ENCODE measurements at places on chromosomes 2 and 18.
A peak's percentile ranks its signal among the peaks of the same experiment; 100 is the strongest.

DNA sequence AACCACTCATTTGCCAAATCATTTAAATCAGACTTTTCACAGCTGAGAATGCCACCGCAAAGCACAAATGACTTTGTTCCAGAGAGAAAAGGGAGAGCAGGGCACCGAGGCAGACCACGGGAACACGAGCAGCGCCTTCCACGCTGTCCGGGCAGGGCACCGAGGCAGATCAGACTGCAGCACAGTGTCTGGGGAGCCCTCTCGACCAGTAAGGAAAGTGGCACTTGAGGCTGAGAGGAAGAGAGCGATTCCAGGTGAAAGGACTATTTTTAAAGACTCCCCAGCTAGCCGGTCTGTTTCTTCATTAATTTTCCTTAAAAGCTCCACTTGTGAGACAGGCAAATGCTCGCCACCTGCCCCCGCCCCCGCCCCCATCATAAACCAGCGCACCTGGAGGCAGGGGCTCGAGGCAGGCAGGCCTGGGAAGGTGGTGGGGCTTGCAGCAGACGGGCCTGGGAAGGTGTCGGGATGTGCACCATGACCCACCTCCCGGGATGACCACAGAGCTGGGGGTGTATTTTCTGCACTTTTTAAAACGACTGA lies 80.9 kb upstream of the CTDP1 start:
- no peak for DNase-seq

- DNase-seq: no peak
Observed at GRCh38 chr18:35729991-35730668, 148.6 kb downstream of the GALNT1 start.

DNA sequence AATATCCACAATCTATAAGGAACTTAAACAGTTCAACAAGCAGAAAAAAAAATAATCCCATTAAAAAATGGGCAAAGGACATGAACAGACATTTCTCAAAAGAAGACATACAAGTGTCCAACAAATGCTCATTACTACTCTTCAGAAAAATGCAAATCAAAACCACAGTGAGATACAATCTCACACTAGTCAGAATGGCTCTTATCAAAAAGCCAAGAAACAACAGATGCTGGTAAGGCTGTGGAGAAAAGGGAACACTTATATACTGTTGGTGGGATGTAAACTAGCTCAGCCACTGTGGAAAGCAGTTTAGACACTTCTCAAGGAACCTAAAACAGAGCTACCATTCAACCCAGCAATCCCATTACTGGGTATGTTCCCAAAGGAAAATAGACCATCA lies 7.2 kb upstream of the CRYGB start:
- no peak for DNase-seq

- DNase-seq: no peak
Observed at GRCh38 chr2:9380702-9381628, 42.4 kb downstream of the ITGB1BP1 start.

DNA sequence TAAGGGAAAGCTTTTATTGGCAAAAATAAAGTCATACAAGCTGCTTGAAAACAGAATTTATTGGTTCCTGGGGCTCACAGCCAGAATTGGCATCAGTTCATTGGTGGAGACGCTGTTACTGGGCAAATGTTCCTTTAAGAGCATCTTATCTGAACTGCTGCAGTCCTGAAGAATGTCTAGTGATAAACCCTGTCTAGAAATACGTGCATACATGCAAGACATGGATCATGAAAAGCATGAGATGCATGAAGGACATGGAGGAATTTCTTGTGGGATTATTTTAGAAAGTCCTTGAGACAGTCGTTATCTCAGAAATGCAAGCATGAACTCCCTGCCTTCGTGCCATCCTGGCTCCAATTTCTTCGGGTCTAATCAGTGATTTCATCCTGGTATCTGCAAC lies 32.5 kb upstream of the FHOD3 start:
- DNase-seq: no peak

DNA sequence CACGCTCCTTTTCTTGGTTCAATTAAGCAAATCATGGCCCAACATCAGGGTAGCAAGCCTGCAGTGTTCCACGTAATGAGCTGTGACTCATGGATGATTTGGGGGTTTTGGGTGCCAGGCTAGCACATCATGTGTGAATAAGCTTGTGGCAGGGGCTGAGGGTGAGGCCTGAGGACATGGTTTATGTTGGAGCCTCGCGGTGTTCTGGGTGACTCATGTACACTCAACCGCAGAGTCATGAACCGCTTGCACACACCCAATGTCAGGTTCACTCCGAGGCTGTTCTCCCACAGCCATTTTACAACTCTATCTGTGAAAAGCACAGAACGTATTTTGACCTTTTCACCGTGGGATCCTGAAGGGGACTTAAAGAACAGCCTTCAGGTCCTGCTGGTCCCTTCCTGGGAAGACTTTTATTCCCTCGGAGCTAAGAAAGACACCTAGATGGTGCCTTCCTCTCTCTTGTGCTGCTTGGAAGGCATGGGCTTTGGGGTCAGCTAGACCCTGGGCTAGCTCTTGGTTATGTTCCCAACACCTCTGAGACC lies 139.9 kb upstream of the ZEB2 start:
- no peak for DNase-seq

GRCh38 chr2:63789338-63790020 lies 52.2 kb upstream of the UGP2 start:
- no peak for DNase-seq

DNA sequence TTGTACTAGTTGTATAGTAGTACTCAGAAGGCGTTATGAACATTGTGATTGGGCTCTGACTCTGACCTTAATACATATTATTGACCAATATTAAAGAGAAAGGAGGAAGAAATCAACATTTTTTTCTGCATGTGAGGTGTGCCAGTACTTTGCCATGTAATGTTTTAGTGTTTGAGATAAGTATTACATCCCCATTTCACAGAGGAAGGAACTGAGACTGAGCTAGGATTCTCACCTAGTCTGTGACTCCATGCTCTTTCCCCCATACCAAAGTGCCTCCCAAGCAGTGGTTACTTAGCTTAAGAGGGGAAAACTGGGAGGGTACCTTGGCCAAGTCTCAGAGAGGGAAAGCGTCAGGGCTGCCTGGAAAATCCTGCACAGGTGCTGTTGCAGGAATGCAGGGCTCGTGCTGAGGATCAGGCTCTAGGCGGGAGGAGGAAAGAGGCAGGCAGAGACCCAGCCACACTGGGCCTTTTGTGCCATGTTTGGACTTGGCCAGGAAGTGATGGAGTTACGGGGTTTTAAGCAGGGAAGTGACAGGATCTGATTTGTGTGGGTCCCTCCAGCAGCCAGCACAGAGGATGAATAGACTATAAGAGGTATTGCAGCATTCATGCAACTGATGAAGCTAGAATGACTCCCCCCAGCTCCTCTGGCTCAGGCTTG lies 1.7 kb downstream of the PNKD start:
- DNase-seq: no peak

DNA sequence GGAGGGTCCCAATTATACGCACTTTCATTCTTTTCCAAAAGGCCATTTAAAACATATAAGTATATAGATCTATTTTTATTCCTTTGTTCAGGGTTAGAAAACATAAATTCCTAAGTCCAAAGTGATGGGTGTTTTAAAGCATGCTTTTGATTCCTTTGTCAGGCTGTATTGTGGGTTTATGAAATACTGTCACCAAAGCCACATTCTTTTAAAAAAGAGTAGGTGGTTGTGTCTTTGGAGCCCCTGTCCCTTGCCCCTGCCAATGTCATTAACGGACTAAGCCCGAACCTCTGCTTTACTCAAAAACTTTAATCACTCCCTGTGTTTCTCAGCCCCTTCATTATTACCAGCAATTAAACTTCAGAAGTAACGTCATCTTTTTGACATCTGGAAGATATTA lies 104.9 kb upstream of the APCDD1 start:
- DNase-seq: no peak

- DNase-seq: no peak
Observed at GRCh38 chr2:70720124-70720523, 47.9 kb downstream of the ADD2 start.

DNA sequence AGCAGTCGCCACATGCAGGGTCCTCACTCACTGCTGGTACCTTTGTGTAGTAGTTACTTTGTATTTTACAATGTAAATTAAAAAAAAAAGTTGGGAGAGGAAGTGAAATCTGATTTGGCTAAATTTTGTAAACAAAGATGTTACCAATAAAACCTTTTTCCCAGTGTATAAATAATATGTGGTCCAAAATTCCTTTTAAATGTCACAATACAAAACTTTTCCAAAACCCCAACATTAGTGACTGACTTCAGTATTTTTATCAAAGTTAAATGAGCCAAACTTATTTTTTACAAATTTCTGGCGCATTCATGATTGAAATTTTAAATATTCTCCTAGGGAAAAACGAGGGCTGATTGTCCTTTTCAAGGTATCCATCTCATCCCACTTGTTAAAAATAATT lies 239.9 kb downstream of the AGAP1 start:
- no peak for DNase-seq

GRCh38 chr2:96783388-96783787 lies 22.7 kb downstream of the CNNM4 start:
- DNase-seq: no peak

- DNase-seq: no peak
Observed at GRCh38 chr2:54430649-54431048, 25.5 kb upstream of the SPTBN1 start.

- no peak for DNase-seq
Observed at GRCh38 chr2:199219551-199219950, 238.2 kb downstream of the SATB2 start.

- no peak for DNase-seq
Observed at GRCh38 chr2:148273158-148273691, 252.3 kb downstream of the MBD5 start.

GRCh38 chr18:11388755-11389680 lies 220.4 kb upstream of the SLC35G4 start:
- no peak for DNase-seq

GRCh38 chr2:216354306-216354705 lies 18.0 kb downstream of the MARCHF4 start:
- DNase-seq: no peak

DNA sequence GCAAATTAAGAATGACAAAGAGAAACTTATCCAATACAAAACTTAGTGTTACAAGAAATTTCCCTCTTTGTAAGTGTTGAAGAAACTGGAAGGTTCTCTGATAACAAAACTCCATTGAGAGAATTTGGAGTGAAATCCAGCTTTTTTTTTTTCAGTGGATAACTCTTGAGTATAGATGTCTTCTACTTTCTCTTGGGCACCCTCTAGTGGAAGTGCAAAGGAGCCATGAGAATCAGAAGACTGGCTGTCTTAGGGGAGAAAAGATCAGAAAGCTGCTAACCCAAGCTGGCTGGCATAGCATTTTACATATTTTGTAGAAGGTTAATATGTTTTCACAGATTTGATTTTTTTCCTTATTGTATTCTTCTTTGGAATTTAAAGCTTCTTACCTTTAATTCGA lies 138.8 kb upstream of the SATB2 start:
- DNase-seq: peak; percentile 11

DNA sequence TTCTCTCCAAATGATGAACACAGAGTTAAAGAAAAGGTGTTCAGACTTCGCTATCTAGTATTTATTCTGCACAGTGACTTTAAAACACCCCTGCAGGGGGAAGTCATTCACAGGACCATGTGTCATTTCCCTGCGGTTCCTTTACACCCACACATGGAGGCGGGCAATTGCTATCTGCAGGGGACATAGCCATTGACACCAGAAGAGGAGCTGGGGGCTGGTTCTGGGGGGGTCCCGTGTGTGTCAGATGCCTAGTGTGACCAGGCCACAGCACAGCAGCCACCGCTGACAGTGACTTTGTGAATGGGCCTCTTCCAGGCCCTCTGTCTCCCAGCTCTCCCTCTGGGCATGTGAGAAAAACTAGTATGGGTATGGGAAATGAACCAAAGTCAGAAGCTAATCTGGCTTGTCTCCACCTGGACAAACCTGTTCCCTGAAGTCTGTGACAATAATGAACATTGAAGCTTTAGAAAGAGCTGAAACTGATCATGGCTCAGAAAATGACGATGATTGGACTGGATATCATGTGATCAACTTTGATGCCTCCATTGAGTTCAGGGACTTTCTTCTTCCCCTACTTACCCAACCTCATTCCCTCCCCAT lies 7.5 kb upstream of the GBX2 start:
- DNase-seq: no peak

DNA sequence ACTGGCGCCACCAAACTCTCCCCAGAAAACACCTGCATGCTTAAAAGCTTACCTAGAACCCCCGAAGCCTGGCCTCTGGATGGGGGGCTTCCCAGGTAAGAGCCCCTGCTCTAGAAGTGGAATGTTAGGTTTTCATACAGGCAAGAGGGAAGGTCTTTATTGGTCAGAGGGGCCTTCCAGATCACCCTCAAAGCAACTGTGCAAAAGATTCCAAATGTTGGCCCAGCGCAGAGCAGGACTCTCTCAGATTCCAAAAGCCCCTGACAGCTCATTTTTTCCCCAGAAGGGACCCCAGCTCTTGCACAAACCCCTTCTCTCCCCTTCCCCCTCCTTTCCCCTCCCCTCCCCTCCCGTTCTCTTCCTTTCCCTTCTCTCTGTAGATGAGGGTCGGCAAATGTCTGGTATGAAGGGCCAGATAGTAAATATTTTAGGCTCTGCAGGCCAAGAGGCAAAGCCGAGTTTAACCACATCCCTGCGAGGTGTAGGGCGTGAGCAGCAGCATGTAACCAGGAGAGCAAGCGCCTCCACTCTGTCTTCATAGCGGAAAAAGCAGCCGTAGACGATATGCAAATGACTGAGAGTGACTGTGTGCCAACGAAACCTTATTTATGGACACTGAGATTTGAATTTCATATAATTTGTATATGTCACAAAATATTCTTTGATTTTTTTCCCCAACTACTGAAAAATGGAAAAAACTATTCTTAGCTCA lies 116.9 kb downstream of the SMAD7 start:
- no peak for DNase-seq

DNA sequence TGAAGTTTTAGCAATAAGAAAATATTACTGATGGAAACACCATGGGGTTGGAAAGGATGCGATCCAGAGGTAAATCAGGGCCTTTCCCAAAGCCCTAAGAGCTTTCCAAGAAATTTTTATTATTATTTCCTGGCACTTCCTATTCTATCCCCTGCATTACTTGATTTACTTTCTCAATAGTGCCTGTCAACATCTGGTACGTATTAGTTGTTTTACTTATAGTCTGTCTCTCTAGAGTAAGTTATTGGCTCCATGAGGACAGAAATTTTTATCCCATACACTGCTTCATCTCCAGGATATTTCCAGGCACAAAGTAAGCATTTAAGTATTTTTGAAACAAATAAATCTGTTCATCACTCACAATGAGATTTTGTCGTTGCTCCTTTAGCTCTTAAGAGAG lies 18.1 kb downstream of the PPP4R1 start:
- no peak for DNase-seq

DNA sequence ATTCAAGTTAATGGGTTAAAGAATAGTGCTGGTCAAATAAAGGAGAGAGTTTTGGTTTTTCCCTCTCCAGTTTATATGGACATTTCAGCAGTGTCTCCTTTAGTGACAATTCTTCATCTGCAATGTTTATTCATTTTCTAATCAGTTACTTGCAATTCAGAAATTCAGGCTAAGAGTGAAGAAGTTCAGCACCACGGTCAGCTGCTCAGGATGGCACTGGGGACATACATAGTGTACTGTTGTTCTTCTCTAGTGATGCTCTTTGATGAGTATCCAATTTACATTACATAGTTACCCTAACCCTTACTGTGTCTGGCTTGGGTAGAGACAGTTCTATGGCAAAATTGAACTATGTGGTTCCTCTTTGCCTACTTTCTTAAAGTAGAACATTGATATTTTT lies 412.7 kb downstream of the CNTNAP5 start:
- no peak for DNase-seq

Measured in KG1 (cell line).